ENCODE measurements at places on chromosomes 12 and 14.

DNA sequence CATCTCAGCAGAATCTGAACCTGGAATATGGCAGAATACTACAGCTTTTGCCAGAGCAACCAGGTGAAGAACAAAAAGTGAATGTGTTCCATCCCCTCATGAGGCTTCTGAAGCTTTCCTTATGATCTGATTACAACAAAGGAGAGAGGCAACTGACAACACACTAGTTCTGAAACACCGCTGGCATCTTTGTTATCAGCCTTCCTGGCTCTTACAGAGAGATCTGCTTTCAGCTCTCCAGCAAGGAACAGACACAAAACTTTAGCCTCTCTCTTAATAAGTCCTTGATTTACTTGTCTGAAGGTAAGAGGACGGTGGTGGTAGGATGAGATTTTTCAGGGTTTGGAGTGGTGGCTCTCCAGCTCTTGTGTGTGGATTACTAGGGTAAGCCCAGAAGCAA is 227.0 kb downstream of the PPM1H start:
- H3K27me3 ChIP-seq: no peaks in the 10 kb centered on the region
- H3K36me3 ChIP-seq: no peaks in the 10 kb centered on the region
- H3K4me3 ChIP-seq: no peak overlapping the region
- H3K27ac ChIP-seq: no peak overlapping the region
- peaks cover 12% of the 10 kb centered on the region for H3K4me1 ChIP-seq
- no peak for DNase-seq

DNA sequence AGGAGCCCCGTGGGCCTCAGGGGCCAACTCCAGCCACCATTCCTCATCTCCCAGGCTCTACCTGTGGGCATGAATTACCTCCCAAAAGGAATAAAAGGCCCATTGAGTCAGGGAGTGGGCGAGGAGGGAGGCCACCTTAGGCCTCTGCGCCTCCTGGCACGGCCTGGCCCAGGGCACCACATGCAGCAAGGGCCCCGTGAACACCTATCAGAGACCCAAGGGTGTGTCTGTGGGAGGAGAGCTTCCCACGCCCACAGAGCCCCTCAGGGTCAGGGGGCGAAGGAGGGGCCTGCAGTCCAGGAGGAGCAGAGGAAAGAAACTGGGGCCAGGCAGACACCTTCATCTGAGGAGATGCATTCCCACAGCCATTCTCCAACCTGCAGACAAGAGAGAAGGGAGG is 12.2 kb downstream of the RAPGEF3 start:
- no peaks in the 10 kb centered on the region for H3K4me1 ChIP-seq
- no peaks in the 10 kb centered on the region for H3K27me3 ChIP-seq
- H3K36me3 ChIP-seq: no peaks in the 10 kb centered on the region
- no peak overlapping the region for H3K4me3 ChIP-seq

GRCh38 chr12:75781532-75782046 is 250.0 kb downstream of the PHLDA1 start:
- H3K27me3 ChIP-seq: no peaks in the 10 kb centered on the region
- H3K27ac ChIP-seq: no peak overlapping the region
- no peak for DNase-seq
- no peaks in the 10 kb centered on the region for H3K36me3 ChIP-seq
- no peak overlapping the region for H3K4me3 ChIP-seq
- no peaks in the 10 kb centered on the region for H3K4me1 ChIP-seq

DNA sequence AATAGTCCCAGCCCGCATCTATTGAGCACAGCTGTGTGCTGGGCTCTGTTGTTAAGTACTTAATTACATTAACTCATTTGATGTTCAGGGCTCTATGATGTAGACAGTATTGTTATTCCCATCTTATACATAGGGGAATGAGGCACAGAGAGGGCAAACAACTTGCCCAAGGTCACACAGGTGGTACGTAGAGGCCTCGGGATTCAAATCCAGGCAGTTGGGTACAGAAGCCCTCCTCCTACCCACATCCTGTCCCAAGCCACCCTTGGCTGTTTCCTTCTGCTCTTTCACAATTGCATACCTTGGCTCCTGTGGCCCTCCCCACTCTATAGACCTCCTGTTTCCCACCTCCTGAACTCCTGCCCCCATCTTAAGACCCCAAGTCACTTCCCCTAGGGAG is 10.0 kb upstream of the GPR68 start:
- no peaks in the 10 kb centered on the region for H3K4me1 ChIP-seq
- H3K36me3 ChIP-seq: no peaks in the 10 kb centered on the region
- no peak for DNase-seq

- H3K4me1 ChIP-seq: peaks cover 15% of the 10 kb centered on the region
- H3K4me3 ChIP-seq: no peak overlapping the region
- H3K36me3 ChIP-seq: no peaks in the 10 kb centered on the region
- H3K27ac ChIP-seq: peak overlapping the region; percentile 71
- DNase-seq: peak; percentile 37
Measured at GRCh38 chr12:112190231-112191025, 65.1 kb downstream of the TRAFD1 start.

DNA sequence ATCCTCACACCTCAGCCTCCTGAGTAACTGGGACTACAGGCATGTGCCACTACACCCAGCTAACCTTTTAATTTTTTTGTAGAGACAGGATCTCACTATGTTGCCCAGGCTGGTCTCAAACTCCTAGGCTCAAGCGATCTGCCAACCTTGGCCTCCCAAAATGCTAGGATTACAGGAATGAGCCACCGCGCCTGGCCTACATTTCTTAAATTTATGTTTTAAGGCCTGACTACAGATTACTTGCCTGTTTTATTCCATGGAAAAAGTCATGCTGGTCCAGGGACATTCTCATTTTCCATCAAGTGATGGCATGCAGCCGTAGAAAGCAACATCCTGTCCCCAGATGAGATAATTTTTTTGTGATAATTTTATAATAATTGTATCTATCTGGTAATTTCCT is 6.1 kb downstream of the CD9 start:
- no peaks in the 10 kb centered on the region for H3K4me1 ChIP-seq
- no peak overlapping the region for H3K4me3 ChIP-seq
- no peak for DNase-seq

DNA sequence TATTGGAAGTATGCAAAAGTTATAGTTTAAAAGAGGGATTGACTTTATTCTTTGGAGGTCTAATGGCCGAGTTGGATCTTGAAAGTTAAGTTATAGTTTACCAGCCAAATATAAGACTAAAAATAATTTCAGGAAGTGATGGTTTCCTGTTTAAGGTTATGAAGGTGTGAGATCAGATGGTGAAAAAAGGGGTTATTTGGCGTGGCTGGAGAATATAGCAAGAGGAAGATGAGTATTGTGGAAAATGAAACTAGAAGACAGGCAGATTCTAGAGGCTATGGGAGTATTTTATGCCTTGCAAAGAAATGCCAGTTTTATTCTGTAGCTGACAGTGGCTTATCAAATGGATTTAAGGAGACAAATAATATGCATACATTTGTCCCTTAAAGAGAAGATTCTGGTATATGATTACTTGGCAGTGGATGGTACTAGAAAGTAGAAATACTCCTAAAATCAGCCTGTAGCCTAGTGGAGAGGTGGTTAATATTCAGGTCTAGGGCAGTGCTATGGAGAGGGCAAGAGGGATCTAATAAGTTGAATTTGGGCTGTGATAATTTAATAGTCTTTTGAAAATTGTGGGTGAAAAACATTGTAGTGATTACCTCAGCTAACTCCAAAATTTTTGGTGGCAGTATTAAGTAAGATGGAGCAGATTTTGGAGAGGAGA is 1091.8 kb upstream of the ATXN7L3B start:
- H3K4me1 ChIP-seq: no peaks in the 10 kb centered on the region
- H3K27ac ChIP-seq: no peak overlapping the region
- no peak overlapping the region for H3K4me3 ChIP-seq
- no peaks in the 10 kb centered on the region for H3K27me3 ChIP-seq
- DNase-seq: no peak
- H3K36me3 ChIP-seq: no peaks in the 10 kb centered on the region

DNA sequence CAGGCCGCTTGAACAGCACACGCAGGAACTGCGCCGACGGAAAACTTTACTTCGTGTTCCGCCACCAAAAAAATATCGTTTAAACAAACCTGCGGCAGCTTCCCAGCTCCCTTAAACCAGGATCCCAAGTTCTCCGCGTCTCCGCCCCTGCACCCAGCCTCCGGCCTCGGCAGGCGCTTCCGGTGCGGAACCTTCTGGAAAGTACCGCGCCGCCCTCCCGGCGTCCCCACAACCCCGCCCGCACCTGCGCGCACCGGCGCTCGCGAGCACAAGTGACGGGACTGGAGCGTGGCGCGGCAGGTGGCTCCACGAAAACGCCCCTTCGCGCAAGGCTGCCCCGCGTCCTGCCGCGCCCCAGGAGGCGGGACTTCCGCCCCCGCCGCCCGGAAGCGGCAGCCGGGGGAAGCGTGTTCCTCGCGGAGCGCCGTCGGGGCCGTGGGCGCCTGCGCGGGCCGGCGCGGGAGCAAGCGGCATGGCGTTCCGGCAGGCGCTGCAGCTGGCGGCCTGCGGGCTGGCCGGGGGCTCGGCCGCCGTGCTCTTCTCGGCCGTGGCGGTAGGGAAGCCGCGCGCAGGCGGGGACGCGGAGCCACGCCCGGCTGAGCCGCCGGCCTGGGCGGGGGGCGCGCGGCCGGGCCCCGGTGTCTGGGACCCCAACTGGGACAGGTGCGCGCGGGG is at the start of gene PGAM5:
TSS of gene PGAM5 (plus strand) at position 438 of the 675 bp plus-strand sequence. CDS start at position 473, 35 bp downstream.
- peak within 1 kb of the TSS; percentile 71 for H3K27ac ChIP-seq
- H3K36me3 ChIP-seq: no peaks in the 10 kb centered on the region
- H3K27me3 ChIP-seq: no peaks in the 10 kb centered on the region
- H3K4me1 ChIP-seq: peaks cover 7% of the 10 kb centered on the region
- DNase-seq: peak; percentile 78

GRCh38 chr12:70948976-70949336 is 28.4 kb upstream of the PTPRR start:
- no peak for DNase-seq
- H3K4me1 ChIP-seq: no peaks in the 10 kb centered on the region
- H3K4me3 ChIP-seq: no peak overlapping the region
- H3K27me3 ChIP-seq: no peaks in the 10 kb centered on the region

DNA sequence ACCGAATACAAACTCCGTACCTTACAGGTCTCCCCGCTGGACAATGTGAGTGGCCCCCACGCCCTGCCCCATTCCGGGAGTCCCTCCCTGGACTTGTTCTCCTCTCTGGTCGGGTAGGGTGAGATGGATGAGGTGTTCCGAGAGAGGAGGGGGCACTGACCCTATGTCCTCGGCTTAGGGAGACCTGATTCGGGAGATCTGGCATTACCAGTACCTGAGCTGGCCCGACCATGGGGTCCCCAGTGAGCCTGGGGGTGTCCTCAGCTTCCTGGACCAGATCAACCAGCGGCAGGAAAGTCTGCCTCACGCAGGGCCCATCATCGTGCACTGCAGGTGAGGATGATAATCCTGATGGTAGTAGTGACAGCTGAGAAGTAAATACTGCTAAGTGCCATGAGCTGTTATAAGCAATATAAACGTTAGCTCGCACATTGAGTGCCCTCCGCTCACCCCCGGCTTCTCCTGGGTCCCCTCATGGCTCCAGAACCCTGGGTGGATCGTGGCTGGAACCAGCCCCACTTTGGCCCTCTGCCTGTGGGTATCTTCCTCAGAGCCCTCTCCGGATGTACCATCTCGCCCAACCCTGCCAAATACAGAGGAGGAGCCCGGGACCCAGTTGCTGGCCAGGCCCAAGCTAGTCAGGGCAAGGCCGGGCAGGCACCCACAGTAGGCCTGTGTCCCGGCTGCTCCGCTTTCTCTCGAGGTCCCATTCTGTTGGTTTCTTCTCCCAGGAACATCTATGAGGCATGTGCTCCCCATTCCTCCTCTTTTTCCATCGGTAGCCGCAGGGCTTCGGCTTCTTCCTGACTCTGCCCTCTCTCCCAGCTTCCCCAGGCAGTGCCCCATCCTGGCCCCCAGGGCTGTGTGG is 6.8 kb downstream of the PTPN6 start:
- no peaks in the 10 kb centered on the region for H3K36me3 ChIP-seq
- H3K27me3 ChIP-seq: no peaks in the 10 kb centered on the region
- peak overlapping the region; percentile 65 for H3K27ac ChIP-seq
- DNase-seq: no peak
- H3K4me1 ChIP-seq: peaks cover 4% of the 10 kb centered on the region
- no peak overlapping the region for H3K4me3 ChIP-seq

- H3K4me3 ChIP-seq: no peak overlapping the region
- no peaks in the 10 kb centered on the region for H3K27me3 ChIP-seq
- H3K27ac ChIP-seq: no peak overlapping the region
- DNase-seq: no peak
Measured at GRCh38 chr12:82694970-82695369, 8.3 kb downstream of the TMTC2 start.

DNA sequence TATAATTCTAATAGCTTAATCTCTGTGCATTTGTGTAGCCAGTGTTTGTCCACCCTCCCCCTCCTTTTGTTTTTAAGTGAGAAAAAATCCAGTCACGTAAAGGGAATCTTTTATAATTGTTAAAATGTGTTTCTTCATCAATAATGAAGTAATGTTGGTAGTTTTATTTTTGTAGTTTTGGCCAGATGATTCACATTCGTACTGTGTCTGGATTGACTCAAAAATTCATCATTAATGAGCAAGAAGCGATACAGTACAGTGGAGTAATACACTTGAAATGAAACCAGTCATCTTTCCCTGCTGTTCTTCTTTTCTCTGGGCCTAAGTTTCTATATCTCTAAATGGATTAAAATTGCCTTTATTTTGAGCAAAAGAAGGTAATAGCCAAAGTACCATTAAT is 86.5 kb downstream of the SRGAP1 start:
- no peaks in the 10 kb centered on the region for H3K36me3 ChIP-seq
- no peak for DNase-seq
- H3K4me1 ChIP-seq: no peaks in the 10 kb centered on the region
- H3K27me3 ChIP-seq: no peaks in the 10 kb centered on the region
- H3K27ac ChIP-seq: no peak overlapping the region
- H3K4me3 ChIP-seq: no peak overlapping the region

DNA sequence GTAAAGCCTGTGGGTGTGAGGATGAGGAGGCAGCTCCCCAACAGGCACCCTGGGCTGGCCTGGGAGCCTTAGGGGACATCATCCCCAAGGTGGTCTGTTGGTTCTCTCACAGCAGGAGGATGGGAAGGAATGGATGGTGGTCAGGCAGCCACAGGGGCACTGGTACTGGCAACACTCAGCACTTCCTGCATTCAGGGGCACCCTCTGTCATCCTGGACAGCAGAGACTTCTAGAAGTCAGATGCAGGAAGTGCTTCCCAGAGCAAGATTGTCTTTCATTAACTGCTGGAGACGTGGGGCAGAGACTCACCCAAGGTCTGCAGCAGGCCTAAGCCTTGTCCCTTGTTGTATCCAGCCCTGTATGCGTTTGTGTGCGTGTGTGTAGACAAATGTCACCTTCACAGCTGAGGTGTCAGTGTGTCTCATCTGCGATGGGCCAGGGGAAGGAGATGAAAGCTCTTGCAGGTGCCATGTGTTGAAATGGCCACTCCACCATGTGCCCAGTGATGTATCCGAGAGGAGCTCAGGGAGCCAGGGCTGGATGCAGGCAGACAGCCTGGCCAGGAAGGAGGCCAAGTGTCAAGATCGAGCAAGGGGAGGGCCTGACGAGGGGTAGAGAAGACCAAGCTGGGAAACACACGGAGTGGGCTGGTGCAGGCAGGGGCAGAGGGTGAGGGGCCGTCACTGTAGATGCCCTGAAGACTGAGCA is 85.1 kb downstream of the PITPNM2 start:
- H3K36me3 ChIP-seq: no peaks in the 10 kb centered on the region
- no peak for DNase-seq
- no peak overlapping the region for H3K27ac ChIP-seq
- H3K4me1 ChIP-seq: no peaks in the 10 kb centered on the region

All from breast epithelium (tissue), 4 donors.